Neural crest cell (in vitro differentiated cells): ENCODE measurements at places on chromosomes 6 and 20. TPM values are rescaled to one million over a fixed set of nuclear protein-coding genes. Genes with fewer than 3 reads are reported as not detected.
A peak's percentile ranks its signal among the peaks of the same experiment; 100 is the strongest.

DNA sequence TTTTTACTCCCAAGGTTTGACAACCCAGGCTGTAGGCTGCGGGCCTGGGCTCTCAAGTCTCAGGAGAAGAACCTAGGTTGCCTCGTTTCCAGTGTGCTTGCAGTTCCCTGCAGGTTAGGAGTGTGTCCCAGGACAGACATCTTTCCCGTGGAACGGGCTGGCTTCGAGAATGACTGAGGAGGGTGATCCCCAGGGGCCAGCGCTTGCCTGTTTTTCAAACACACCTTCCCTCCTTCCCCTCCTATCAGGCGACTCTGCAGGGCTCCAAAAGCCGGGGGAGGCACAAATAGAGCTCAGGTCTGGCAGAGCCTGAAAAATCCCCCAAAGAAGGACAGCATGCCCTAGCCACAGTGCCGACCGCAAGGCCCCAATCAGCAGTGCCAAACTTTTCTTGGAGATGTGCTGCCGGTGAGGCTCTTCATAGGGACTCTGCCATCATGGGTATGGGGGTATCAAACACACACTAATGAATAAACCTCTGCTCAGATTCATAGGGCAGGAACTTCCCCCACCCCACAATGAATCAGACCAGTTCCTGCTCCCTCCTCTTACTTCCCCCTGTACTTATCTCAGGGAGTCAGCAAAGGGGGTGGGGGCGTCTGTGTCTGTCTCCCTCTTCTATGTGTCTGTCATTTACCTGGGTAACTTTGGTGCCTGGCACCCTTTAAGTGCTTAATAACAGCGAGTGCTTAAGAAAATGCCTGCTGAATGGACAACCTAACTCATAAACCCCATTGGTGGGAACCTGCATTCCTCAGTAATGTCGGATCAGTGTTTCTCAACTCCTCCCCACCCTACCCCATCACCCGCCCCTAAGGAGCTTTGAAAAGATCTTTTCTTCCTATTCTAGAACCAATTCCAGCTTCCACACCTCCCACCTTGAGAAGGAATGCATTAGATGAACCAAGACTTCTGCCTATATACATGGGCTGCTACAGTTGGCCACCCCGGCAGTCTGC is 1.6 kb downstream of the KCNG1 start:
- no peaks in the 10 kb centered on the region for H3K36me3 ChIP-seq
- DNase-seq: no peak
- no peak overlapping the region for H3K27ac ChIP-seq
- H3K4me1 ChIP-seq: peaks cover 12% of the 10 kb centered on the region
- peaks cover 68% of the 10 kb centered on the region for H3K27me3 ChIP-seq

DNA sequence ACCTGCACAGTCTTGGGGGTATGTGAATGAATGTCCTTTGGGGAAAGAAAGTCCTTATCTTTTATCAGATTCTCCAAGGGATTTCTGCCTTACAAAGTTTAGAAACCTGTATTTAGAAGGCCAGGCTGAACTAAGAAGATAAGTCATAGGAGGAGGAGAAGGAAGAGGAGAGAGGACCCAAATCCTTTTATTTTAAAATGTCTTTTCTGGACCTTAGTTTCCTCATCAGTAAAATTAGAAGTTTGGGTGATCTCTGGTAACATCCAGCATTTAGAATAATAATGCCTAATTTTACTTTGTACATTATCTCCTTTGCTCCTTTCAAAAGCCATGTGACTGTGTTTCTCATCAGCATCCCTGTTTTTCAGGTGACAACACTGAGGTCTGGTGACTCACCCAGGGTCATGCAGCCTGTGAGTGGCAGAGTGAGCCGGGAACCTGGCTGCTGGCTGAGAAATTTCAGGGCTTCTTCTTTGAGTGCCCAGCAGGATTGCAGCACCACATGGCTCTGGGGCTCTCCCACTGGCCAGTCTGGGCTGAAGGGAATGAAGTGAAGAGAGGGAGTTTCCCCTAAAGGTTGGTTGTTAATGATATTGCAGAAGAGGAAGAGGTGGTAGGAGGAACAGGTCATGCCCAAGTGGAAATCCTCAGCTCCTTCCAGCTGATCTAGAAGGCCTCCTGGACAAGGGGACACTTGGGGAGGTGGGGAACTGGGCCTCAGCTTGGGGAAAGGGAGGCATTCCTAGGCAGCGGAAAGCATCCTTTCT is 34.0 kb downstream of the VEGFA start:
- no peaks in the 10 kb centered on the region for H3K27me3 ChIP-seq
- DNase-seq: no peak
- no peaks in the 10 kb centered on the region for H3K36me3 ChIP-seq
- peak overlapping the region; percentile 44 for H3K27ac ChIP-seq
- H3K4me1 ChIP-seq: no peaks in the 10 kb centered on the region

DNA sequence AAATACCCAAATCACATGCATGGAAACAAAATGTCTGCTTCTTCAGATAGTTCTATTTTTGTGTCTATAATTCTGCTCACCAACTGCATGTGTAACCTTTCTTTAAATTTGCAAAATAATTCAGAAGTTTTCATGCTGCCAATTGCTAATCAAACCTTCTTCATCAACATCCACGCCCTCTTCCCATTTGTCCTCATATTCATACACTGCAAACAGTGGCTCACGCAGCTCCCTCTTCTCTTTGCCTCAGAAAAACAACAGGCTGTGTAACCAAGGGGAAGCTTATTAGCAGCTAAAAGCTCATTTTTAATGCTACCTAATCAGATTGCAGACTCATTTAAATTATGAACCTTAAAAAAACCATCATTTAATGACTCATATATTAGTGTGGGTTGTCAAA is 555.0 kb upstream of the EPHA7 start:
- DNase-seq: no peak
- no peak overlapping the region for H3K27ac ChIP-seq
- no peaks in the 10 kb centered on the region for H3K4me1 ChIP-seq

GRCh38 chr6:80465513-80465912 is 359.0 kb downstream of the BCKDHB start:
- H3K36me3 ChIP-seq: peaks cover 3% of the 10 kb centered on the region
- DNase-seq: no peak
- no peaks in the 10 kb centered on the region for H3K4me1 ChIP-seq
- H3K27ac ChIP-seq: no peak overlapping the region
- no peak overlapping the region for H3K4me3 ChIP-seq
- no peaks in the 10 kb centered on the region for H3K27me3 ChIP-seq

- no peaks in the 10 kb centered on the region for H3K36me3 ChIP-seq
- no peak for DNase-seq
- H3K27me3 ChIP-seq: peaks cover 23% of the 10 kb centered on the region
- H3K4me3 ChIP-seq: peak overlapping the region; percentile 67
Measured at GRCh38 chr20:43511879-43512278, 4.4 kb downstream of the L3MBTL1 start.

DNA sequence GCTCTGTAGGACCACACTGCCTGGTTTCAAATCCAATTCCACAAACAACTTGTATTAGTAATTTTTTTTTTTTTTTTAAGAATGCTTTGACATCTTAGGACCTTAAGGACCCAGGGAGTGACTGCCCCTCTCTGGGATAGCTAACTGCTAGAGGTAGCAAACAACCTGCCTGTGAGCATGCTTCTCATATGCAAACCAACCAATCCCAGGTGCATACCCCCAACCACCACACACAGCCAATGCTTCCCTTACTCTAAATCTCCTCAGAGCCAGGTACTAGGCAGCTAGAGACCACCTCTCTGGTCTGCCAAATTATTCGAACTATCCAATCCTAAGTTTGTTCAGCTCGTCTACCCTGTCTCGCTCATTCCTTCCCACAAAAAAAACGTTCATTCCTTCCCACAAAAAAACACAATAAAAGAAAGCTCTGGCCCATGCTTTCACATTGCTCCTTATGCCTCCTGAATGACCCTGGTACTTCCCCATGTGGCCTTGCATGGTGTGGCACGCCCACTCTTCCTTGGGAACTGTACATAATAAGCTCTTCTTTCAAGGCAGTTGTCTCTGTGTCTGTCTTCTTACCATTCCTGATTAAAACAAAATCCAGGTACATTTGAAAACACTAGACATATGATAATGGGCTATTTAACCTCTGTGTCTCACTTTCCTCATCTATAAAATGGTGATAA is 6.4 kb downstream of the SERAC1 start:
- no peak overlapping the region for H3K4me3 ChIP-seq
- H3K27ac ChIP-seq: no peak overlapping the region
- no peak for DNase-seq
- peaks cover 6% of the 10 kb centered on the region for H3K4me1 ChIP-seq
- H3K27me3 ChIP-seq: peaks cover under 1% of the 10 kb centered on the region
- H3K36me3 ChIP-seq: peaks cover 4% of the 10 kb centered on the region

- DNase-seq: no peak
- no peaks in the 10 kb centered on the region for H3K36me3 ChIP-seq
Measured at GRCh38 chr6:31086788-31087440, 25.5 kb downstream of the C6orf15 start.

DNA sequence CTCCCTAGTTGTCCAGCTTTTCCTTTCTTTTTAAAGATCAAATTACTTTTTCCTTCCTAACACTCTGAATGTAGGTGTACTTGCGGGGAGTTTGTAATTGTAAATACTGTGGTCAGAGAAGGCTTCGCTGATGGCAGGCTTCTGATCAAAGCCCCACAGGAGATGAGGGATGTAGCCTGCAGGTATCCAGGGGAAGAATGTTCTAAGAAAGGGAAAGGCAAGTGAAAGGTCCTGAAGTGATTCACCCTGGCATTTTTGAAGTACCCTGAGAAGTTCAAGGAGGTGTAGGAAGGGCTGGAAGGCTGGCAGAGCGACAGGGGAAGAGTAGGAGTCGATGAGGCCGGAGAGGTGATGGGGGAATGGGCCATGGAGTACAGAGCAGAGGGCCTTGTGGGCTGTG is 38.2 kb upstream of the CCN6 start:
- peaks cover 2% of the 10 kb centered on the region for H3K36me3 ChIP-seq
- H3K4me1 ChIP-seq: peaks cover 41% of the 10 kb centered on the region
- no peak for DNase-seq
- no peaks in the 10 kb centered on the region for H3K27me3 ChIP-seq
- no peak overlapping the region for H3K4me3 ChIP-seq

GRCh38 chr6:168277274-168277669 is 42.3 kb downstream of the DACT2 start:
- H3K4me3 ChIP-seq: no peak overlapping the region
- no peaks in the 10 kb centered on the region for H3K27me3 ChIP-seq
- DNase-seq: no peak

DNA sequence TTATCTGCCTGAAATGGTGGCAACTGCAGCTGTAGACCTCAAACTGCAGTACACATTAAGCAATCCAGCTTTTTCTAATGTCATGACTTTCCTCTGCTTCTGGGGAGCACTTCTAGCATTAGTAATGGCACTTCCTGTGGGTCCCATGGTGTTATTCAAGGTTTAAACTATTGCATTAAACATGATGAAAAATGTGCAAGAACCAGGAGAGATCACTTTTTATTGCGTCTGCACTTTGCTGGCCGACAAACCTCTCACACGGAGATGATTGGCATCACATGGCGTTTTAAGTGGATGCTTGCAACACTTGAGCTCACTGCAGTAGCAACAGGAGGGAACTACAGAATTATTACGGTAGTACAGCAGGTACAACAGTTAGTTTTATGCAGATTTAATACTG is 148.4 kb downstream of the HIVEP2 start:
- no peak overlapping the region for H3K4me3 ChIP-seq
- no peak for DNase-seq
- no peaks in the 10 kb centered on the region for H3K36me3 ChIP-seq
- H3K27me3 ChIP-seq: no peaks in the 10 kb centered on the region
- H3K4me1 ChIP-seq: no peaks in the 10 kb centered on the region

DNA sequence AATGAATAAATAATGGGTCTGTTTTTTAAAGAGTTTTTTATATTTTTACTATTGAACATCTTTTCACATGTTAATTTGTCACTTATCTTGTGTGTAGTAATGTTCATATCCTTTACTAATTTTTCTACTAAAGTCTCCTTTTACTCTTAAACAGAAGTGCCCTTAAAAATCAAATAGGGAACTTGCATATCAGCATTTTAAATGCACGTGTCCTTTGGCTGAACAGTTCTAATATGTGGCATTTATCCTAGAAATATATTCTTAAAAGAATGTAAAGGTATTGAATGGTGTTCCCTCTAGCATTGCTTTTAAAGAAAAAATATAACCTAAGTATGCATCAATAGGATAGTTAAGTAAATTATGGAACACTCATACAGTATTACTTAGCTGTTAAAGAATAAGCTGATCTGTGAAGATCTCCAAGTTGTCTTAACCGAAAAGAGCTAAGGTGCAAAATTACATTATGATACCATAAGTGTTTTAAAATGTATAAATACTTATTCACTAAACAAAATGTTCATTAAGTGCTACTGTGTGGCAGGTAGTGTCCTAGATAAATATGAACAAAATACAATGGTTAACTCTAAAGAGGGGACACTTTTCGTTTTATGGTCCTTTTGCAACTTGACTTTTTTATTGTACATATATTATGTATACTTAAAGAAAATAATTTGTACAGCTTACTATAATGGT is 631 bp upstream of the PGBD1 start:
- H3K4me1 ChIP-seq: peaks cover 18% of the 10 kb centered on the region
- peaks cover 17% of the 10 kb centered on the region for H3K36me3 ChIP-seq
- no peak for DNase-seq
- peak overlapping the region; percentile 97 for H3K4me3 ChIP-seq

- H3K27me3 ChIP-seq: peaks cover 20% of the 10 kb centered on the region
- H3K4me3 ChIP-seq: no peak overlapping the region
- no peaks in the 10 kb centered on the region for H3K4me1 ChIP-seq
- H3K36me3 ChIP-seq: no peaks in the 10 kb centered on the region
- no peak overlapping the region for H3K27ac ChIP-seq
- DNase-seq: no peak
Measured at GRCh38 chr6:1247056-1247455, 64.8 kb upstream of the FOXQ1 start.

- H3K36me3 ChIP-seq: no peaks in the 10 kb centered on the region
- no peak for DNase-seq
- H3K27ac ChIP-seq: no peak overlapping the region
- peaks cover 12% of the 10 kb centered on the region for H3K4me1 ChIP-seq
Measured at GRCh38 chr20:12014276-12014675, 96.6 kb downstream of the BTBD3 start.

DNA sequence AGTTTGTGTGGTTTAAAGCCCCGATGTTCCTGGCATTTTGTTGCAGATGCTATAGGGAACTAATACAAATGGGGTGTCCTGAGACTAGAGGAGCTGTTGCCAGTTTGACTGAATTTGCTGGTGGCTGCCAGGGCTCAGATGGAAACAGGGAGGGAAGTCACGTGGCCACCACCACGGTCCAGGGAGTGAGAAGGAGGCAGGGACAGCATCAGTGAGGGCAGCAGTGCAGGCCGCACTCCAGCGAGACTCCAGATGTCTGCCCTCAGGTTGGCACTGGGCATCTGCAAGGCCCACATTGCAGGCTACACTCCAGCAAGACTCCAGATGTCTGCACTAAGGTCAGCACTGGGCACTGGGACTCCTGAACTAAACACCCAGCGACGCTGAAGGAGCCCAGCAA is 86.2 kb downstream of the RAMACL start:
- H3K4me3 ChIP-seq: no peak overlapping the region
- H3K36me3 ChIP-seq: peaks cover 14% of the 10 kb centered on the region
- DNase-seq: no peak
- H3K27me3 ChIP-seq: no peaks in the 10 kb centered on the region
- peaks cover 12% of the 10 kb centered on the region for H3K4me1 ChIP-seq

HSPA1L gene
- total RNA-seq: 1.5 and 1.8 TPM in 2 replicates

APOBEC2 gene
- not detected in 2 replicates for total RNA-seq

LZTS3 gene
- 10.8 and 11.0 TPM in 2 replicates for total RNA-seq

TEAD3 gene
- 18.0 and 19.2 TPM in 2 replicates for total RNA-seq

ZNF133 gene
- total RNA-seq: 12.6 and 16.1 TPM in 2 replicates

DAAM2 gene
- 17.6 and 18.2 TPM in 2 replicates for total RNA-seq

EHMT2 gene
- 202 and 205 TPM in 2 replicates for total RNA-seq

OPRM1 gene
- total RNA-seq: not detected in 2 replicates

SLC35D3 gene
- total RNA-seq: not detected in 2 replicates

CPNE5 gene
- total RNA-seq: 0.54 and 1.0 TPM in 2 replicates

UST gene
- total RNA-seq: 5.5 and 6.1 TPM in 2 replicates

PROKR2 gene
- not detected in 2 replicates for total RNA-seq

BNIP5 gene
- total RNA-seq: not detected in 2 replicates

MYLIP gene
- total RNA-seq: 4.5 and 5.8 TPM in 2 replicates

EBF4 gene
- total RNA-seq: 23.2 and 24.6 TPM in 2 replicates

RGS17 gene
- 3.5 and 4.7 TPM in 2 replicates for total RNA-seq

ECT2L gene
- not detected in 2 replicates for total RNA-seq
